ENCODE measurements at places on chromosomes 11 and 22.

DNA sequence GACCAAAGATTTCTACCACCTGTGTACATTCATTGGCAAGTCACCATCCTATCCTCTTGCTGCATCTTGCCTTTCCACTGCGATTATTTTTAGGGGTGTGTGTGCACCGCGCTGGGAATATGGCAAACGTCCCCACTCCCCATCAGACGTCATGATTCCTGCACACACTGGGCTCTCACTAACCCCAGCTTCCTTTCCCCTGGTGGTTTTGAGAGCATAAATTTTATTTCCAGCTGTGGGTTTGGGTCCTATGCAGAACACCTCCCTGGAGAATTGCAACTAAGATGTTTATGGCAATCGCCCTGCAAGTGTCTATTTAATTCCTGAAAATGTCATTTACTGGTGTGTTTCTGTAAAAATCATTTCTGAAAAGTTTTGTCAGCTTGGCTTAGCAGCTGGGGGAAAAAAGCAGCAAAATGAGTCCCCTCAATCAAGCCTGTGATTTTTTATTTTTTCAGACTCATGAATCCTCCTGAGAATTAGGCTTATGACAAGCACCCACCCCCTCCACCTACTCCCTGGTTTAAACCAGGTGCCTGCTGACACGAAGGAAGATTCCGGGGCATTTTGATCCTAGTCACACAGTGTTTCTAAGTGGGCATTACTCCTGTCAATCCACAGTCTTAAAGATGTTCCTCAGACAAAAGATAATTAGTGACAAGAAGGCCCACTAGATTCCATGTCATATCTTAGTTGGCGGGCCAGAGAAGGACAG is 23.8 kb downstream of the UPB1 start:
- DNase-seq: no peak

DNA sequence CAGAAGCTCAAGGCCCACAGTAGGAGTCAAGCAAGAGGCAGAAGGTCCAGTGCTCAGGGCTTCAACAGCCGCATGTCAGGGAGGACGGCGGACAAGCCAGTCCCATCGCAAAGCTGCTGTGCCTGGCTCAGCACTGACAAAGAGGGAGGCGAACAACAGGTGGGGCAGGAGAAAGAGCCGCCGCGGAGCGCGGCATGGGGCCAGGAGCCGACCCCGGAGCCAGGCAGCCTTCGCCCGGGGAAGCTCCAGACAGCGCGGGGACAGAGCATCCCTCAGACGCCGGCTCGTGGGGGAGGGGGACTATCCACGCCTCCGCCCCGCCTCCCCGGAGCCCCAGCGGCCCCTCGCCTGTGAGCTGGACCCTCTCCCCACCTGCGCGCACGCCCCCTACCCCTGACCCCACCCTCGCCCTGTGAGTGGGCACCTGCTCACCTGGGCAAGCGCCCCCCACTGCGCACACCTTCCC is 369 bp downstream of the DHCR7 start:
- DNase-seq: peak; percentile 47

DNA sequence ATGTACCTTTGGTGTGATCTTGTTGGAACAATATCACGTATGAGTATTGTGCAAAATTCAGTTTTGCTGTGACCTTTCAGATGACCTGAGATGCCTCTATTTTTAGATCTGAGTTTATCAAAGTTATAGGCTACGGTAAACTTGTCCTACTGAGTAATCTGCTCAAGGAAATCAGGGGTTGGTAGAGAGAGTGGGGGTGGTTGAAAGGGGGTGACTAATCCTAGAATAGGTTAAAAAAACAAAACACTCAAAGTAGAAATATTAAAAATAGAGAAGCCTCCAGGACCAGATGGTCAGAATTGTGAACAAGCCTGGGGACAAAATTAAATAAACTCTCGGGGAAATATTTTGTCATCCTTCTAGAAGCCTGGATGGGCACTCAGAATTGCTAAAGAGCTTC is 59.9 kb upstream of the C11orf87 start:
- no peak for DNase-seq

- DNase-seq: no peak
Measured at GRCh38 chr11:121578251-121578976, 125.6 kb upstream of the SORL1-AS1 start.

GRCh38 chr22:43532301-43533155 is 120.7 kb downstream of the MPPED1 start:
- no peak for DNase-seq

GRCh38 chr22:37161443-37161842 is 11.7 kb upstream of the IL2RB start:
- DNase-seq: no peak

DNA sequence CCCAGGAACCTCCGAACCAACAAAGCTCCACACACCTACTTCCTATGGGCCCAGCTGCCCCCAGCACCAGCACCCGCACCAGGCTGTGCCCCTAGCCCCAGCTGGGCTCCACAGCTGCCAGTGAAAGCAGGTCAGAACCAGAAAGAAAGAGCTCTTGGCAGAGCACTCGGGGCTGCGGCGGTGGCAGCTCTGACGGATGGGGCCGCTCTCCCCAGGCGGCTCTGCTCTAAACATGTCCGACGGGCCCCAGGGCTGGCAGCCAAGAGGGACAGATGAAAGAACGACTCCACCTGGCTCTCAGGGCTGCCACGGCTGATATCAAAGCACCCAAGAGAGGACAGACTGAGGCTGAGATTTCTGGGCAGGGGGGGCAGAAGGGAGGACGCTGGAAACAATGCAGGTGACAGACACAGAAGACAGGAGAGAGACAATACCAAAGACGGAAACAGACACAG is 25.7 kb downstream of the LRFN4 start:
- DNase-seq: no peak

DNA sequence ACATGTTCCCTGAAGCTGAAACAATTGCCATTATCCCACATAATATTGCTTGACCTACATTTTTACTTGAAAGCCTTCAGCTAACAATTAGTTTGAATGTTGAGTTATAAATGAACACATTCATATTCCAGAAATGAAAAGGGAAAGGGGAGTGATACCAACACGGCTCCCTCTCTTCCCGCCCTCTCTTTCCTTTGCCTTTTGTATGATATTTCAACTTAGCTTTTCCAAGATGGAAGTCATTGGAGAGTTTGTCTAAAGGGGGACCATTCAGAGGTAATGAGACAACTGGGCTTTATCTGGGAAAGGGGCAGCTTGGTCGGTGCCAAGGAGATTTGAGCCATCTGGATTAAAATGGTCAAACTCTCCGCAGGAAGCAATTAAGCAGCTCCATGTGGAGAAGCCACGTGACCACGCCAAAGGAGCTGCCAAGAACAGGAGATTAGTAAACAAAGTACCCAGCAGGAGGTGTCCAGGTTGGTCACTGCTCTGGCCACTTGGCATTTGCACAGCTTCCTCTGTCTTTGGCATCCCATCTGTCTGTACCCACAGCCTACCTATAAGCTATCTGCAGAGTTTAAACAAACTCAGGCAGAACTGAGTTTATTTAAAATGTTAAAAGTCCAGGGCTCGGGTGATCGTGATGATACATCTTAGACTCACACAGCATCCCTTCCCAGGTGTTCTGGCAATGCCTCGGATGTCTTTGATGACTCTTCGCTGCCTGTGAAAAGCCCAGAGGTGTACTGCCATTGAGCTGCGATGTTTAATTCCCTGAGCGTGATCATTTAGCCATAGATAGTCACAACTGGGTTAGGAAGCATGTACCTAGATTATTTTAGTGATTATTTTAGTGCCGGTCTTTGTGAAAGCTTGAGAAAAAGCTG is 735.9 kb downstream of the NTM start:
- no peak for DNase-seq

GRCh38 chr11:123421589-123421988 is 8.5 kb upstream of the GRAMD1B start:
- no peak for DNase-seq

DNA sequence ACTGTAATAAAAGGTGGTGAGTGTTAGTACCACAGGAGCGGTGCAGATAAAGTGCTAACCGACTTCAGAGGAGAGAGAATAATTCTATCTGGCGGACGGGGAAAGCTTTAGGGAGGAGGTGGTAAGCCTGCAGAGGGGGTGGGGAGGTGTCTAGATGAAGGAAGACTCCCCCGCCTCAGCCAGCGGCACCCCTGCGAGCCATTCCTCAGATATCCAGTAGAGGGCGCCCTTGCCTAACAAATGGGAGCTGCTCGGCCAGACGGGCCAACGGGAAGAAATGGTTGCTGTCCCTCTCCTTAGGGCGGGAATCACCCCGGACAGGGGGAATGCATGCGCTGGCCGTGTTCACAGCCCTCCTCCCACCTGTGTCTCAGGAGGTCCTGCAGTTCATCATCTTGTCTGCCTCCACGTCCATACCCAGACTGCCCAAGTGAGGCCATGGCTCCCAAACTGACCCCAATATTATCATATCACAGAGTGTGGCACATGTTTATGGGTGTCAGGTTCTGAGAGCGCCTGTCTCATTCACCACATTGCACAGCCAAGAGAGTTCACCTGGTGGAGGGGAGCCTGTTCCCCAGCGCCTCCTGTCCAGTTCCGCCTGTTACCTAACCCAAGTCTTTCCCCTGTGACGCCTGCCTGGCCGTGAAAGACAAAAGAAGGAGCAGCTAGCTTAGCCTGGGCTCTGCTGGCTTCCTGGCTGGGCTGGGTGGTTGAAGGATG is 85.5 kb downstream of the ST3GAL4 start:
- DNase-seq: peak; percentile 79

DNA sequence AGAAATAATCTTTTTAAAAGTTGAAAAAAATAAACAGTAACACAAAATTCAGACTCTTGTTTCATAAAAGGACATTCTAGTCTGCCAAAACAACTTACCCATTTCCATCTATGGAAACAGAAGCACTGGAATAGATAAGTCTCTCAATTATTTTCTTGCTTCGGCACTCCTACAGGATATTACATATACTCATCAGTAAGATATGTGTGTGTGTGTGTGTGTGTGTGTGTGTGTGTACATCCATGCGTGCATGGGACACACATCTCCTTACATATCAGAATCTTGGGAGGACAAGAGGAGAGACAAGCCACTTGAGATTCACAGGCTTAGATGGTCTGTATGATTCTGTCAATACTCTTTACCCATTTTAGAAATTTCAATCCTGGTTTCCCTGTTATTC is 144.6 kb downstream of the ATG16L2 start:
- DNase-seq: no peak

DNA sequence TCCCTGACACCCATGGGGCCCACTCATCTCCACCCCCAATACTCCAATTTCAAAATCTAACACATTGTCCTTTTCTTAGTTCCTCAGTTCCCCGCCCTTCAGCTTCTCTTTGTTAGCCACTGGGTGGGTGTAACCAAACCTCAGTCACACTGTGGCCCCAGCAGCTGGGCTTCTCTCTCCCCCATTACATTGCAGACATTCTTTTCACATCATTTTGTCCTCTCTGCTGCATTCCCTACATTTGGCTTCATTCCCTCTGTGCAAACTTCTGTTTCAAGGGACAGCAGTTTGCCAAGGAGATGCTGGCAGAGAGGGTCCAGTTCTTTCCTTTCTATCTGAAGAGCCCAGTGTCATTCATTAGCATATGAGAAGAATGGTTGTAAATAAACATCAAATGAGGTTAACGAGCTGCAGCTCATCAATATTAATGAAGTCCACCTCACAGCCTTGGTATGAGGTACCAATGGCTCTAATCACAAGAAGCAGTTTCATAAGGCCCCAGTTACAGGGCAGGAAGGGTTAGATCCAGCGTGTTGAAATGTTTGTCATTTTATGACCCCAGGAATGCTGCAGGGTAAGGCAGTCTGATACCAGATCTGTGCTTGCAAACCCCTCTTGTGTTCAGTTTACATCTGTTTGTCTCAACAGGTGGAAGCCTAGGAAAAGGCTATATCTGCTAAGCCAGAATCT is 72.3 kb downstream of the ARFGAP2 start:
- DNase-seq: no peak

DNA sequence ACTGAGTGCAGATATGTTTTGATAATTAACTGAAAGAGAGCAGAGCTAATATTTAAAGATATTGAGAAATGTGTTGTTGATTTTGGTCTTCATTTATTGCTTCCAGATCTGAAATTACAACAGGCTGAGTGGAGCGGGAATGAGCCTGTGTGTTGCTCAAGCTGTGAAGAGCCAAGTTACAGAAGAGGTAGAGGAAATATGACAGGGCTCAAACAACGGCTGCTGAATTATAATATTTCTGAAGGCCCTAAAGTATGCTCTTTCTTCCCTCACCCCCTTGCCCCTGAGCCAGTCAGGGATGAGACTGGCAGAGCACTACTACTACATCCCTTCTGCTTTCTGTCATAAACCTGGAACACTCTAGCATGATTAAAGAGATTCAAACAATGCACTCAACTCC is 115.6 kb downstream of the FANCF start:
- DNase-seq: no peak

- DNase-seq: peak; percentile 64
Measured at GRCh38 chr11:59611570-59612565, 3.7 kb downstream of the OSBP start.

DNA sequence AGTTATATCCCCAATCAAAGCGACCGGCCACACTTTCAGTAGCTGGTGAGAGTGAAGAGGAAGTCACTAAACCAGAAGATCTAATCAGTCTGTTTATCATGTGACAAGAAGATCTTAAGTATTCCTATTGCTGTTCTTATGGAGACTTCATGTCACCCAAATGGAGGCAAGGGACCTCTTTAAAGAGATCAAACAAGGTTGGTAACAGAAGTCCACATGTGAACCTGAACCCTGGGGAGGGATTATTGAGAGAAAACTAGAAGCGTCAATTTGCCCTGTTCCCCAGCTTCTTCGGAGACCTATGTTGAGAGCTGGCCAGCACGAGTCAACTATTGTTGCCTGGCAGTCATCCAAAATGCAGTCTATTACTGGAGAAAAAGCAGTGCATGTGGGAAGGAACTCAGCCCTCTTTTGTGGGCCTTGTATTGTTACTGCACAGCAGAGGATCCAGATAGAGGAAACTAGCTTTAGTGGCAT is 76.9 kb upstream of the CTSC start:
- peak; percentile 20 for DNase-seq

DNA sequence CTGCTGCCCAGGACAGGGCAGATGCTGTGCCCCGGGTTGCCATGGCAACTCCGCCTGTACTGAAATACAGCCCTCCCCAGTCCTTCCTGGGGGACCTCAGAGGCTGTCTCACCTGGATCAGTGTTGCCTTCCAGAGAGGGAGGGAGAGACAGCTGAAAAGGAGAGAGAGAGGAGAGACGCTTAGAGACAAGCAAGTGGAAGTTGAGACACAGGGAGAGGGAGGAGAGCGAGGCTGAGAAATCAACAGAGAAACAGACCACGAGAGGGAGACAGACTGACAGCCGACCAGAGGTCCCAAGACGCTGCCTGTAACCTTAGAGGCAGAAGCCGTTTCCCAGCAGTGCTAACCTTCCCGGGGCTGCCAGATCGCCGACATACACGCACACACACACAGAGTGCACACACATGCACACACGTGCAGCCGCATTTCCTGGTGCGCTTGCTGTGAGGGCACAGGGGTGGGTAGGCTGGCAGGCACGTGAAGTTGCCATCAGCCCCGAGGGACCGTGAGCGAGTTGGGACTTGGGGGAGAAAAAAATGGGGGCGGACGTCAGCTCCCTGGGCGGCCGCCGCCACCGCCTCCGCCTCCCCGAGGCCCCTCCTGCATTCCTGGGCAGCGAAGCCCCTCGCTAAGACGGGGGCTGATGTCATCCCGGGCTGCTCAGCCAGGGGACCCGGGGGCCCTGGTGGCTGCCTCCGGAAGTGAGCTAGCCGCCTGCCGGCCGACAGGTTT is 88.6 kb upstream of the CRYBB3 start:
- DNase-seq: peak; percentile 68

All from transverse colon (tissue), 4 donors.